Nasal cavity respiratory epithelium epithelial cell of viscerocranial mucosa (primary cell): ENCODE measurements at places on chromosomes 4 and X. TPM values are rescaled to one million over a fixed set of nuclear protein-coding genes. Genes with fewer than 3 reads are reported as not detected.

NXF2B gene
- not detected in 2 replicates for total RNA-seq

ATP11C gene
- 23.6 and 27.8 TPM in 2 replicates for total RNA-seq

DRD5 gene
- total RNA-seq, result 0.14 TPM in 1 of 2 replicates, not detected in the other

CDKL2 gene
- total RNA-seq, result 0.34 and 3.0 TPM in 2 replicates

PASD1 gene
- total RNA-seq, result not detected in 2 replicates
